OCI-LY7 (cell line): ENCODE measurements at places on chromosomes 6 and 20.

DNA sequence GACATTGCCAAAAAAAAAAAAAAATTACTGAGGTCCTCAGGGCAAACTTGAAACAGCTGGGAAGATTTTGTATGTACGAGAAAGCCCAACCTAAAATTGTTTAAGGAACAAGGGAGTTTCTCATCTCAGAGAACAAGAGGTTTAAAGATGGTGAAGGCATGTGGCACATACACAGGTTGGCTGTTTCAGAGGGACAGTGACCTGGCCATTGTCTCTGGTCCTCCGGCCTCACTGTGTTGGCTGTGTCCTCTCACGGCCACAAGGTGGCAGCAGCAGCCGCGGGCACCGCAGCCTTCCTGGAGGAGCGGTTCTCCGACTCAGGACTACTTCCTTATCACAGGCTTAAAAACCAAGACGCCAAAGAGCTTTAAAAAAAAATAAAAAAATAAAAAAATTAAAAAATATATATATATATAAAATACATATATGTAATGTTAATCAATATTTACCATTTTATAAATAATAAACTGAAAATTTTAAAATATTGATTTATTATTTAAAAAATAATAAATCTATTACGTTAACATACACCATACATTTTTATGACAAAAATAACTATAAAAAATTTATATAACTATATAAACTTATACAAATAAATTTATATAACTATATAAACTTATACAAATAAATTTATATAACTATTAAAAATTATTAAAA, 52.8 kb downstream of the GTF2H5 start:
- peak; percentile 81 for DNase-seq

- no peak for DNase-seq
Measured at GRCh38 chr6:85482206-85482904, 32.5 kb downstream of the NT5E start.

- DNase-seq, result no peak
Measured at GRCh38 chr20:329851-330232, 4.5 kb downstream of the SOX12 start.

- no peak for DNase-seq
Measured at GRCh38 chr6:146917182-146917581, 287.0 kb upstream of the STXBP5 start.

DNA sequence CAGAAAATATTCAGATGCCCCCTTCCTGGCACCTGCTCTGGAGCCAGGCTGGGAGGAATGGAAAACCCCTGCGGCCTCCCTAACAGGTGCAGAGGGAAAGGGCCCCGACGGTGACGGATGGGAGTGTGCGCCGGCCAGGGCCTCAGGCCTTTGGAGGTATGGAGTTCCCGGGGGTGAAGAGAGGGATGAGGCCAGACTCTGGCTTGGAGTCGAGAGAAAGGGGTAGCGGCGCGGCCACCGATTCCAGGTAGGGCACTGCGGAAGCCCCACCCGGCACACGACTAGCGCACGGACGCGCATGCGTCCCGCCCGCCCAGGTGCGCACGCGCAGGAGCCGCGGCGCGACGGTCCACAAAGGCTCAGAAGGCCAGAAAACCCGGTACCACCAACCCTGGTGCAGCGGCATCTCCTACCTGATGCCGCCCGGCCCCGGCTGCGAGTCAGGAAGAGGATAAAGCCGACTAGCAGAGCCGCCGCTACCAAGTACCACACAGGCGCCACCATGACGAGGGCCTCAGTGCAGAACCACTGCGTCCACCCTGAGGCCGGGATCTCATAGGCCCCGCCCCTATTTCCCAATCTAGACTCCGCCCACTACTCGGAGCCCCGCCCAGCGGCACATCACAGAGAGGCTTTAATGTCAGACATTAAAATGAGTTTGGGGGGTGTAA, at the start of gene DDRGK1:
DDRGK1 (minus strand) TSS at position 559 of the 671 bp plus-strand sequence; CDS start at position 504, 55 bp downstream.
- peak; percentile 86 for DNase-seq

GRCh38 chr6:147467886-147468285, 40.6 kb upstream of the SAMD5 start:
- DNase-seq, result no peak

- DNase-seq, result no peak
Measured at GRCh38 chr6:37059344-37060194, 54.1 kb downstream of the FGD2 start.

- no peak for DNase-seq
Measured at GRCh38 chr6:63897952-63898351, 262.4 kb downstream of the PHF3 start.

DNA sequence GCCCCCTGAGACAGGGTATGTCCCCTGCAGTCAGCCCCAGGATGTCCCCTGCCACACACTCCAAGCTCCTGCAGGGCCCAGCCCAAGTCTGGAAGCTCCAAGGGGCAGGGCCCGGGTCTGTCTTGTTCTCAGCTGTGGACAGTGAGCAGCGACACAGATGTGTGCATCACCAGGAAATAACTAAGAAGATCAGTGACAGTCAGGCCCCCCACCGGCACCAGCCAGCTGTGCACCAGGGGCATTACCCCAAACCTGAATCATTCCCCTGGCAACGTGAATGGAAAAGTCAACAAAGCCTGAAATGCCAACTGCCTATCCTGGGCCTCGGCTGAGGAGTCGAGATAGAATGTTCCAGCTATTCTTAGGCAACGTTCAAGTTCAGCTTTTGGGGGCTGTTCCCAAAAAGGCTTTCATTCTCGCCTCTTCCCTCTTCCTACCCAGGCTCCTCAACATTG, 105.0 kb downstream of the PREX1 start:
- peak; percentile 18 for DNase-seq

DNA sequence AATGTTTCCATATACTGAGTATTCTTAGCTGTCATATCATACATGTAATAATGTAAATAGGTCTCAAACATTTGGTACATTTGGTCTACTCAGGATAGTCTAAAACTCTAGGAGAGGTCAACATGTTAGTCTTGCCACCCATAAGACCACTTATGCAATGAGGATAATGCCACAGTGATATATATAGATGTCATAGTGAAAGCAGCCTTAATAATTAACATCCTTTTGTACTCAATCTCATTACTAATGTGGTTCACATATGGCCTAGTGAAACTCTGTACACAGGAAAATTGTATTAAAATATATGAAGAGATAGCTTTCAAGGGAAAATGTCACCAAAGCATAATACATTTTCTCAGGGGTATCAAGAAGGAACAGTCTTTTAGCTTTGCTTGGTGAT, 577.9 kb downstream of the TFAP2B start:
- no peak for DNase-seq

DNA sequence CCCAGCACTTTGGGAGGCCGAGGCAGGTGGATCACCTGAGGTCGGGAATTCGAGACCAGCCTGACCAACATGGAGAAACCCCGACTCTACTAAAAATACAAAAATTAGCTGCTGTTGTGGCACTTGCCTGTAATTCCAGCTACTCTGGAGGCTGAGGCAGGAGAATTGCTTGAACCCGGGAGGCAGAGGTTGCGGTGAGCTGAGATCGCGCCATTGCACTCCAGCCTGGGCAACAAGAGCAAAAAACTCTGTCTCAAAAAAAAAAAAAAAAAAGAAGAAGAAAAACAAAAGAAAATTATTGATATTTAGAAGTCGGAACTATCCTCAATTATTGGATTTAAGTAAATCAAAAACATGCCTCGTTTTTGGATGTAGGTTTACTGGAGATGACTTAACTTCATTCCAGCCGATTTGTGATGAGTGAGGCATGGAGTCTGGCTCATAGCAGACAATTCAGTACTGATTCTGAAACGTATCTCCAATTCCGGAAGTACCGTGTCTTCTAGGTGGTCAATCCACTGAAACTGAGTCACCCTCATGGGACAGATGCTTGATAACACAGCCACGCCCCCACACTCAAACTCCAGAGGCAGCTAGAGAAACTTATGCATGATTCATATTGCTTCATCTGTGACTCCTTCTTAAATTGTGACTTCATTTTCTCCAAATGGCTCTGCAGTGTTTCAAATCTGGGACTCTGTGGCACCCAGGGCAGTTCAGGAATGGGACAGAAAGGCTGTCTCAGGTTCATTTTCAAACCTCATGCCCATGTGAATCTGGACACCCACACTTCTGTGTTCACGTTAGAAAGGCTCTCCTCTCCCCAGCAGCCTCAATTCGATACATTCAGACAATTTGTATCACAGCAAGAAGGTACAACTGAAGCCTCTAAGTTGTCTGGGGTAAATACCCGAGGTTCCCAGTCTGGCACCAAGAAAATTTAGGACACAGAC, 110.4 kb upstream of the ARMC2 start:
- DNase-seq, result no peak

DNA sequence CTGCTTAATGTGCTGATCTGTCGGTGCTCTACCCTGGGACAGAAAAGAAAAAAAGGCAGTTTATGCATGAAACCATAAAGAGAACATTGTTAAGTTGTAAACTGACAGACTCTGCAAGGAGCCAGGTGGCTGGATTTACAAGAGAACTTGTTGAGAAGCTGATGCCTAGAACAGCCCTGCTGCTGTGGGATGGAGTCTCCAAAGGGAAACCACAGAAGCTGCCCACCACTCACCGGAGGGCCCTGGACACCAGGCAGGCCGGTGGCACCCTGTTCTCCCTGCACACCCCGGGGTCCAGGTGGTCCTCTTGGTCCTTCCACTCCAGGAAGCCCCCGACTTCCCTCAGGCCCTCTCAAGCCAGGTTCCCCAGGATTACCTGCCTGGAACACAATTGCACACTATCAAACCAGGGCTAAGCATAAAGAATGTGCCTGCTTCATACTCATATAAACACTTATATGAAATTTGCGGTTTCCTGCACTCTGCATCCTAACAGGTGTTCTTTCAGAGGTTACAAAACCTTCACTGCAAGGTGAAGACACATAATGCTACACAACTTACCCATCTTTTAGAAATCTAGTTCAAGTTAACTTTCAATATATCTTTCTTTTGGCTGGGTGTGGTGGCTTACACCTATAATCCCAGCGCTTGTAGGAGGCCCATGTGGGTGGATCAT, 68.2 kb downstream of the COL9A1 start:
- no peak for DNase-seq
